Effector memory CD8-positive, alpha-beta T cell (primary cell): ENCODE measurements at places on chromosomes 7 and 10.

- peak; percentile 27 for DNase-seq
These were observed 28.6 kb downstream of the MTURN start for GRCh38 chr7:30163231-30163894.

GRCh38 chr7:4665661-4666060 is 16.4 kb upstream of the FOXK1 start:
- DNase-seq = no peak

DNA sequence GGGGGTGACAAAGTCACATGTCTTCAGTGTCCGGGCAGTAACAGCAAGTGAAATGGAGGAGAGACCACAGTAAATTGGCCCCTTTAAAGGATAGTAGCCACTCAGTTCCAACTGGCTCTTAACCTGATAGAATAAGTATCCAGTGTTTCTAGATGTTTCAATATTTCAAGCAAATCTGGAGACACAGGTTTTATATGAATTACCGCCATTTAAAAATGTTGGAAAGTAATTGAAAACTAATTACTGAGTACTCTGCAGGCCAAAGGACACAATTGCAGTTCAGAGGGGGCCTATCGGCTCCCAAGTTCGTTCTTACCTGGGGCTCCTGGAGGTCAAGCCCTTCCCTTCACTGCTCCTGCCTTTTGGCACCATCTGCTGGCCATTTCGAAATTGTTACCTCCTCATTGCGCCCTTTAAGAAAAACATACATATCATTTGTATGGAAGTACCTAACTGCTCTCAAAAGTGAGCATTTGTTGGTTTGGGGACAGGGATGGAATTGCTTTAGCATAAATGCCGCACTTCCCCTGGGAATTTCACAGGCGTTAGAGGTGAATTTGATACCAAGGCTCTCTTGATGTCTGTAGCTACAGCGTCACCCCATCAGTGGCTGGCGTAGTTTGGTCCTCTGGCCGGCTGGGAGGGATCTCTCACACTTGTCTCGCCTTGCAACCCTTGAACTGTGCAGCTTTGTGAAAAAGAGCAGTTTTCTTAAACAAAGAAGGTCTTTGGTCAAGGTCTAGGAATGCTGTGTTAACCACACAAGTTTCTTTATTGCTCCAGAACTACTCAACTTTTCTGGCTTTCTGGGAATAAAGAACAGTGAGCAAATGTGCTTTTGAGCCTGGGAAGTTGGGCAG is 220.0 kb downstream of the ARHGAP21 start:
- DNase-seq = no peak

DNA sequence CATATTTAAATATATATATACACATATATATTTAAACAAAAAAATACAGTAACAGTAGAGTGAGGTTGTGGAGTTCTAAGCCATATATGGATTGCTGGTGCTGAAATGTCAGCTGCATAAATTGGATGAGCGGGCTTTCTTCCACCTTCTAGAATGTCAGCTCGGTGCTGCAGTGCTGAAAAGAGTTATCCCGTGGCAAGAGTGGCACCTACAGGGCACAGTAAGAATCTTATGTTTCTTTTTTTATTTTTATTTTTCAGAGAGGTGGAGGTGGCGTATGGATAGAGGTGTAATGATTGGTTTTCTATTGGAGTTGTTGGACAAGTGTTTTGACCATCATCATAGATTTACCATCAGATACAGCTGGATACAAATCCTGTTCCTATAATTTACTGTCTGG is 86.2 kb upstream of the DYNC1I1 start:
- DNase-seq = no peak

DNA sequence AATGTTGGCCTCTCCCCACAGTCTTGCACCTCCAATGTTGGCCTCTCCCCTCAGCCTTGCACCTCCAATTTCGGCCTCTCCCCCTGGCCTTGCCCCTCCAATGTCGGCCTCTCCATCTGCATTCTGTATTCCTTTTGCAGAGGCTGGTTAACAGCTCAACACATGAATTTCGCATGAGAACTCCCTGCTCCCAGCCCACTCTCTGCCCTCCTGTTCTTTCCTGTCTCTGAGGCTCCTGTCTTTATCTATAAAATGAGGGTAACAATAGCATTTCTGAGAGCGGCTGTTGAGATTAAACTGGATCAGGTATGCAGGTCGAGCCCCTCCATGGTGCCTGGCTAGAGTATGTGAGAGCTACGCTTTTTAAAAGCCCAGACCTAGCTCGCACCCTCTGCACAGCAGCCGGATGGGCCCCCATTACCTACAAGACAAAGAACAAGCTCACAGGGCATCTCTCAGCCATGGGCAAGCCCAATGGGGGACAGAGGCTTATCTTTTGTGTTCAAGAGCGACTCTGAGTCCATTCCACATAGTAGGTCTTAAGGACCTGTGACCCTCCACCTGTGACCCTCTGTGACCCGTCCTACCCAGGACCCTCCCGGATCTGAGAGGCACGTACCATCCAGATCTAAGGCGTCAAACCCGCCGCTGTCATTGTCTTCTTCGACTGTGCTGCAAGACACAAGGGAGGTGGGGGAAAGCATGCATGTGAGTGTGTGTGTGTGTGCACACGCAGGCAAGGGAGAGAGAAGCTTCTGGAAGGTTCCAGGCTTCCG is 82.2 kb upstream of the GNA12 start:
- DNase-seq = no peak

DNA sequence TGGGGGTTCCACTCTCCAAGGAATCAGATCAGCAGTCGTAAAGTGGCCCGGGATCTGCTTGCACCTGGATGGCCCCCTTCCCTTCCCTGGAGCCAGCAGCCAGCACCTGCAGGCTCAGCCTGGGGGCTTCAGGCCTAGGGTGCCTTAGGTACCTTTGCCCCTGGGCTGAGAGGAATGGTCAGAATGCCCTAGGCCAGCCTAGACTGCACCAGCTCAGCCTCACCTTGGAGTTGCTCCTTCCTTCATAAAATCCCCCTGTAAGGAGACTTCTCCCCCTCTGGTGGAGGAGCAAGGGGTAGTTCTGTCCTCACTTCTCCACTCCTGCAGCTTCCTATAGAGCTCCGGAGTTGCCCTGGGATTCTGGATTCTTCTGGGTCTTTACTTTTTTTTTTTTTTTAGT is 32.4 kb upstream of the LBX1 start:
- no peak for DNase-seq

DNA sequence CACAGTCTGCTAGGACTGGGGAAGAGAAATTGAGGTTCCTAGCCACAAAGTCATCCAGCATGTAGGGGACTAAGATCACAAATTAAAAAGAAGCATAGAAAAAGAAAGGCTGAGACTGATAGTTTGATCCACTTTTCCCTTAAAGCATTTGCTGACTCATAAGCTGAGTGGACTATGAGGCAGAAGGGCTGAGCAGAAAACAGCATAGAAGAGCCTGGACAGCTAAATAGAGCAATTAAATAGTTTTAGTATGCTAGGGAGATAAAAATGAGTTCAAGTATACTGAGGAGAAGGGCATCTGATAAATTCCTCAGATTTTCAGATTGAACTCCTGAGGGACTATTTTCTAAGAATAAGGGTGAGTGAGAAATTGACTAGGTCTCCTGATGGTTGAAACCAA is 155.9 kb upstream of the EGR2 start:
- DNase-seq = no peak

GRCh38 chr10:71627956-71628355 is 91.6 kb downstream of the C10orf105 start:
- no peak for DNase-seq

GRCh38 chr10:128061306-128062300 is 64.6 kb downstream of the MKI67 start:
- no peak for DNase-seq

DNA sequence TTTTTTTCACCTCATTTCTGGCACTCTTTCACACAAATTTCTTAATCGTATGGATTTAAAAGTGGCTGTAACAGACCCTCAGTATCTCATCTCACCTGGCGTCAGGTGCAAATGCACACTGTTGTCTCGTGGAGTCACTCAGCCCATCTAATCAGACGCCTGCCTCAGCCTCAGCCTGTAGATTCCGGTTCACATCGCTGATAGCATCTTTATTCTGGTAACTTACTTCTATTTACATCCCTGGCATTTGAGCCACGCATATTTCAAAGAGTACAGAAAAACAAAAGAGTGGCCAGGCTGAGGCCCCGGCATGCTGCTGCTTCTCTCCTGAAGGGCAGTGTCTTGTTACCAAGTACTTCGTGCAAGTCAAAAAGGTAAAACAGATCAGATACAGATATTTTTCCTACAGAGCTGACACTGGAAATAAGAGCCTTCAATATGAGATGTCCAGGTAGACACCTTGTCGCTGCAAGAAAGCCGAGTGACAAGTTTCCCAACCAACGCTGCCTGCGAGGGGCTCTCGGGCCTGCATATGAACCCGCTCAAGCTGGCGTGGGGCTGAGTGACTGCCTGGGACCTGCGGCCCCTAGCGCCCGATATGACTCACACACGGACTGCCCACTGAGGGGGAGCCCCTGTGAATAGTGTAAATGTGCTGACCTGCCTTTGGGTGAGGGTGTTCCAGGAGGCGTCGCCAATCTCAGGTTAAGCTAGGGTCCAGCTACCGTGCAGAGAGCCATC is 4.3 kb downstream of the VIPR2 start:
- no peak for DNase-seq

- DNase-seq = no peak
These were observed 249.8 kb downstream of the PTEN start for GRCh38 chr10:88113232-88113631.

- DNase-seq = no peak
These were observed 129.4 kb downstream of the AKR1D1 start for GRCh38 chr7:138205614-138206150.

- no peak for DNase-seq
These were observed 30.2 kb downstream of the SLC39A12 start for GRCh38 chr10:17981766-17982380.

DNA sequence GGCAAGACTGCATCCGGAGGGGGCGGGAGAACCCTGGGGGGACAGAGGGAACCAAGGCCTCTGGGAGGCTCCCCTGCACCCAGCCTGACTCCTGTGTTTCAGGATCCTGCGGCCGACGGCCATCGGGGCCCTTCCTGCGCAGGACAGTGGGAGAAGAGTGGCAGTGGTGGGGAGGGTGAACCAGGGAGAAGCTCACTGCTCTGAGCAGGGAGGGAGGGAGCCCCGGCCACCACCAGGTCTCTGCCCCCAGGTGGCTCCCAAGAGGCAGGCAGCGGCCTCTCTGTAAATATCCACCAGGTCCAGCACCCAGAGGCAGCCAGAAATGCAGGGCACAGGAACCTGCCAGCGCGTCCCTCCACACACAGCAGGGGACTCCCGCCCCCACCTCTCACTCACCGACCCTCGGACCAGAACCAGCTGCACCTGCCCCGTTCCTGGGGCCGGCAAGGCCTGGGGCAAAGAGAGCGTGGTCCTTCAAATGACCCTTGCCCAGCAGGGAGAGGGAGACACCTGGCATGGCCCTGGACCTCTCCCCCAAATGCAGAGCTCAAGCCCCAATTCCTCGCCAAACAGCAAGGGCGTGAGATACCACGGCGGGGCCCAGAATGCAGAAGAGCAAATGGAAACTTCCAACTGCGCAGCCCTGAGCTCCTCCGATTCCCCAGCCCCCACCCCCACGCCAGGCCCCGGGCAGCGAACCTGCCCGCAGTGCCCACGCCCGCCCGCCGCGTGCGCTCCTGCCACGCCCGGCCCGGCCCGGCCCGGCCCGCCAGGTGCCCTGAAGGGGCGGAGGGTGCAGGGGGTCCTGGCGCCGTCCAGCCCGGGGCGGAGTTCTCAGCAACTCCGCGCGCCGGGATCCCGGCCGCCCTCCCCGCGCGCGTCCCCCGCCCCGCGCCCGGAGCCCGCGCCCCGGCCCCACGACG is 805 bp downstream of the RASGEF1A start:
- DNase-seq = no peak

DNA sequence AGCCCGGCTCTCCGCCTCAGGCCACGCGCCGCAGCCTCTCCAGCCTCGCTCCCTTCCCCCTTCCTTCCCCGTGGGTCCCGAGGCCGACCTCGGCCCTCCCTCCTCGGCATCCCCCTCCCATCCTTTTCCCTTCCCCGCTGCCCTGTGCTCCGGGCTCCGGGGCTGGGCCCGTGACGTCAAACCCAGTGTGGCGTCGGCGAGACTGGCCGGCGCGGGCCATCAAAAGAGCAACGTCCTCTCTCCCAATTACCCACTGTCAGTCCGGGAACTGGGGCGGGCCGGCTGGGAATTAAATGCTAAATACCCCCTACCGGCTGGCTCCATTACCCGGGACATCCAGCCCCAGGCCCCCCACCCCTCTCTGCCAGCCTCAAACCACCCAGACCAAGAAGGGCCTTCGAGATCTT is 2.6 kb upstream of the GATA3 start:
- DNase-seq = no peak

- DNase-seq = no peak
These were observed 81.7 kb downstream of the CD36 start for GRCh38 chr7:80720146-80720545.

- no peak for DNase-seq
These were observed 19.8 kb downstream of the KBTBD2 start for GRCh38 chr7:32871624-32872371.

GRCh38 chr10:133224756-133225372 is 5.2 kb upstream of the UTF1 start:
- no peak for DNase-seq

DNA sequence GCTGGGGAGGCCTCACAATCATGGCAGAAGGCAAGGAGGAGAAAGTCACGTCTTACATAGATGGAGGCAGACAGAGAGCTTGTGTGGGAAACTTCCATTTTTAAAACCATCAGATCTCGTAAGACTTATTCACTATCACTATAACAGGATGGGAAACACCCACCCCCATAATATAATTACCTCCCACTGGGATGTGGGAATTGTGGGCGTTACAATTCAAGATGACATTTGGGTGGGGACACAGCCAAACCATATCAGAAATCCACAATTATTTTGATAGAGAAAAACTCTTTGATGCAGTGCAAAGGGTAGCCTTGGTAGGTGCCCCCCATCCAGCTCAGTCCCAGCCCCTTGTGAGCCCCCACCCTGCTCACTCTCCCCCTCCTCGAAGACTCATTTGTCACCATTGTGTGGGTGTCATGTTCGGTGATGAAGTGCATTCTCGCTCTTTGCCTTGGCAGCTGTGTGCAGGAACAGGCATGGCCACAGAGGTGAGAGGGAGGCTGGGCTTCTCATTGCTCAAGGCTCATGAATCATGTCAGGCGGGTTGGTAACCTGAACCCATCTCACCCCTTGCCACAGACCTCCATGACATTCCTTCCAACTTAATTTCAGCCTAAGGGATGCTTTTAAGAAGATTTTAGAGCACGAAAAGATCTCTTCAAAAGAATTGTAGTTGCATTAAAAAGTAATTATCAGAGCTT is 75.9 kb downstream of the BUB3 start:
- no peak for DNase-seq

DNA sequence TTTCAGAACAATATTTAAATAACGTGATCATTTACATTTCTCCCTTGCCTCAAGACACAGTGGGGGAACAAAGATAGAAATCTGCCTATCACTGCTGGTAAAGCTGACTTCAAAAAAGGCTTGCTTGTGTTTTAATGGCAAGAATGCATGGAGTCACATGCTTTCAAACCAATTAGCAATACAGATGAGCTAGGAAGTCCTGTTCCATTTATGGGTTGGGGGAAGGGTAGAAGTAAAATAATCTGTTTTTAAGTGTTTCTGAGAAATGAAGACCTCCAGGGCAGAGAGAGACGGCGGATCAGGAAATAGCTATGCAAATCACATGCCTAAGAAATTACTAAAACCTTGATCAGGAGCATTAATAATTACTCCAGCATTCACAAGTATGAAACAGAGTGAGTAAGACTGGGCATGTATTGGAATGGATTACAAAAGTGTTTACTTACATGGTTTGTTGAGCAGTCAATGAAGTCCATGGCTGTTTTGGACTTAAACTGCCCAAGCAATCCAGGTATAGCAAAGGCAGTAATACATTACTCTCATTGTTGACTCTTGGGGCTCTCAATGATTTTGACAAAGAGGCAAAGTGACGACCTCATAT is 142.0 kb downstream of the ARID5B start:
- no peak for DNase-seq

GRCh38 chr10:20858292-20859124 is 38.6 kb downstream of the NEBL start:
- DNase-seq = no peak
